ENCODE measurements at places on chromosomes 4 and X.

- DNase-seq, result no peak
Observed at GRCh38 chrX:79065696-79066095, 78.8 kb upstream of the GPR174 start.

DNA sequence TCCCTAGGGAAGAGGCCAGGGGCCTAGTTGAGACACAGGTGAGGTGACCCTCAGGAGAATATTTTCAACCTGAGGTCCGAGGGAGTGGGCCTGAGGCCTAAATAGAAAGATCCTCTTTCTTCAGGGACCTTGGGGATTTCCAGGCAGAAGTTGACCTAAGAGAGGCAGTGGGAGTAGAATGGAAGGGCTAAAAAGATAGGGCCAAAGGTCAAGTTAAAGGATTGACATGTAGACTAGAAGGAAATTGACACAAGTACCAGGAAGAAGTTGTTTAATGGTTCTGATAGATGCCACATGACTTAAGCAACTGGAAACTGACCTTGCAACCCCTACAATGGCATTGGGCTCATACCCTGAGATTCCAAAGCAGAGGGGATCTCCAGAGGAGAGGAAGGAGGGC, 76.9 kb downstream of the SHROOM3 start:
- no peak for DNase-seq

- no peak for DNase-seq
Observed at GRCh38 chr4:133929531-133930239, 271.9 kb downstream of the PABPC4L start.

DNA sequence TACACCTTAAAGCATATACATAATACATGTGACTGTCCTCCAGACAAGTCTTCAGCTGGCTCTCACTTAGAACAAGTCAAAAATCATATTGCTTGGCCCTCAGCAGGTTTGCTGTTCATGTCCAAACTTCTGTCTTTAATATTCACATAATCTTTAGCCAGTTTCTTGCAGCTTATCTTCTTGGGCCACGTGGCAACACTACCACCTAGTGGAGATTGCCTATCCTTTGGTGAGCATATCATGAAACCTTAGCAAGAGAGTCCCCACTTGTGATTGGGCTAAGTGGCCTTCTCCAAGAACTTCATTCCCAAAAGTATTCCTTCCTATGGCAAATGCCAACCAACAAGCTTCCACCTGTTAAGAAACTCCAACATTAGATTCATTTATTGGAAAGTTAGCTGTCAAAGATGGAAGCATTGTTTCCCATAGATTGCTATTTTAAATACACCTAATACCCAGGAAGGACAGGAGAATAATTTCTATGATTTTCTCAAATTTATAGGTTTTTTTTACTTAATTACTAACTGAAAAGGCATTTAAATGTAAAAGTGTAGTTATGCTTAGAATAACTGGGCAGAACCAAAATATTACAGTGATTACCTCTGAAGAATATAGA, 231.9 kb upstream of the INTU start:
- DNase-seq, result no peak

DNA sequence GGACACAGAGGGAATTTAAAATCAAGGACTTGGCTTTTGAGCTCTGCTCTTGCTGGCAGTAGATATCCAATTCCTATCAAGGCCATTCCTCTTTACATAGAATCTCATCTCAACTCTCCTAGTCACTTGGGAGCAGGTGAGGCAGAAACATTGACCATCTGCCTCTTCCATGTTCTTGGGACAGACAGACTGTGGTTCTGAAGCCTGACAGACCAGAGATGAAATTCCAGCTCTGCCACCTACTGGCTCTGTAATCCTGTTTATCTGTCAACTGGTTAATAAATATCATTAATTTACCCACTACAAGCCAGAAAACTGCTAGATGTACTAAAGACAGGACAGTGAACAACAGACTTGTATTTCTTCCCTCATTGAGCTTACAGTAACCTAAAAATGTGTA, 300.8 kb downstream of the ADGRL3 start:
- no peak for DNase-seq

DNA sequence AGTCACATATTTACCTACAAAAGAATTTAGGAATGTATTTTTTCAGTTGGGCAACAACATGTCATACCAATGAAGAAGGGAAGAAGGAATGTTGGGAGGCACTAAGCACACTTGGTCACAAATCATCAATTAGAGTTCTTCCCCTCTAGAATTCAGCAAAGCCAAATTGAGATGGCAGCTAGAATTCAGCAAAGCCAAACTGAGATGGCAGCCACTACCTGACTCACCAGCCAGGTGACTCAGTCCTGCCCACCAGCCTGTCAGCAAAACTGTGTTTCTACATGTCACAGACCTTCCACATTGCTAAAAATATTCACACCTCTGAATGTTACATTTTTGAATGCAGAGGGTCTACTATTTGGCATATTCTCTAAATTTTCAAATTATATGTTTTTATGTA, 63.2 kb upstream of the NOCT start:
- no peak for DNase-seq

DNA sequence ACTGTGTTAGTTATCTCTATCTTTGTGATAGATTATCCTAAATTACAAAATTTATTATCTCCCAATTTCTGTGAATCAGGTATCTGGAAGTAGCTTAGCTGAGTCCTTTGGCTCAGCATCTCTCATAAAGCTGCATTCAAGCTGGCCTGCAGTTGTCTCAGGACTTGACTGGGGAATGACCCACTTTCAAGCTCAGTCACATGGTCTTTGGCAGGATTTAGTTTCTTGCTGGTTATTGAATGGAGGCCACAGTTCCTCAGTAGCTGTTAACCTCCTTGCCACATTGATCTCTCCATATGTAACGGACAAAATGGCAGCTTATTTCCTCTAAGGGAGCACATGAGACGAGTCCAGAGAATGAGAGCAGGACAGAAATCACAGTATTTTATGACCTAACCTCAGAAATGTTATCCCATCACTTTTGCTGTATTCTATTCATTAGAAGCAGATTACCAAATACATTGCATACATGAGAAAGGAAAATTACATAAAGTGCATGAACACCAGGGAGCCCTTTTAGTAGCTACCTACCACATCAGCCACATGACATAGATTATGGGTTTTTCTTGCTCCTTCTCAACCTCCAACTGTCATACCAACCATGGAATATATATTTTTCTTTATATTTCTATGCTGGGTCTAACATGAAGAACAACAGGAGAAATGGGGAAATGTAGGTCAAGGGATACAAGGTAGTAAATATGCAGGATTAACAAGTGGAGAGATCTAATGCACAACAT, 730.1 kb downstream of the CCSER1 start:
- no peak for DNase-seq

- DNase-seq, result no peak
Observed at GRCh38 chr4:44149282-44149681, 299.3 kb downstream of the KCTD8 start.

GRCh38 chrX:131677655-131678628, 134.1 kb downstream of the OR13H1 start:
- no peak for DNase-seq

- no peak for DNase-seq
Observed at GRCh38 chr4:103634236-103634635, 85.5 kb downstream of the TACR3 start.

DNA sequence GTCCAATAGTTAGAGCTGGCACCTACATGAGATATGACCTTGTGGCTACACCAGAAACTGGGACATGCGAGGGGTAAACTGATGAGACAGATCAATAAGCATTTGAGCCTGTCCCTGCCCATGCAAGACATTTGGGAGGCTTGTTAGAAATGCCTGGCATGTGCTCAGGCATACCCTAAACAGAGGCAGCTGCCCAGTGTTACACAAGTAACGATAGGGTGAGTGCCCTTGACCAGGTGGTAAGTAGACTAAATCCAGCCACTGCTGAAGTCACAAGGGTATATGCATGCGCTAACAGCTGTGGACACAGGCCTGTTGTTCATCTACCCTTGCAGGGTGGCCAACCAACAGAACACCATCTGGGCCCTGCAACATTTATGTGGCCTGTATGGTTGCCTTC, 56.1 kb upstream of the CCDC149 start:
- no peak for DNase-seq

DNA sequence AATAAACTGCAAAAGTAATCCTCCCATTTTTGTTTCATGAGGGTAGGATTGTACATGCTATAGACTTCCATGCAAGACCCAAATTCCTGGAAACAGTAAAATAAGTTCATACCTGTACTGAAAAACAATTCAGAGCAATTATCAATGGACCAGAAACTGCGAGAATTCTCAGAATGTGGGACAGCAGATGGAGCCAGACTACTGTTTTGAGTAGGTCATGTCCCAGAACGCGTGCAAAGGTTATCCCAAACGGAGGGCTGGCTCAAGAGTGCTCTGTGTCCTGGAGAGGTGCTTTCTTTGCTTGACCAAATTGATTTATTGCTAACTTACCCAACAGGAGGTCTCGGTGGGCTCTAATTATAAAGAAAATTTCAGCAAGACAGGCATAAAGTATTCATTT, 1.7 kb upstream of the MAGEH1 start:
- DNase-seq, result no peak

DNA sequence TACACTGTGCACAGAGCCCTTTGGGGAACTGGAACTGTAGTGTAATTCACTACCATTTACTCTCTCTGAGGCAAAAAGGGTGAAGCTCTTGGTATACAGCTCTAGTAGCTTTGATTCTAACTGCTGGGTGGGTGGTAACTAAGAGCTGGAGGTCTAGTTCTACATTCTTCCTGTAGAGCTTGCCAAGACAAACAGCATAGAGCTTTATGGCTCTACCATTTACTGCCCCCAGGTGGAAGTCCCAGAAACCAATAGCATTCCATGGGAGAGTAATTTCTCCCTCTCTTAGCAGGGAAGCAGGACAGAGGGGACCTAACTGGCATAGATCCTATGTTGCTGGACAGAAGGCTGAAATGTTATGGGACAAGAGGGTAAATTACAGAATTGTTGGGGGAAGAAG, 26.7 kb downstream of the HDAC8 start:
- no peak for DNase-seq

GRCh38 chrX:49919617-49920016, 2.8 kb upstream of the CLCN5 start:
- no peak for DNase-seq

DNA sequence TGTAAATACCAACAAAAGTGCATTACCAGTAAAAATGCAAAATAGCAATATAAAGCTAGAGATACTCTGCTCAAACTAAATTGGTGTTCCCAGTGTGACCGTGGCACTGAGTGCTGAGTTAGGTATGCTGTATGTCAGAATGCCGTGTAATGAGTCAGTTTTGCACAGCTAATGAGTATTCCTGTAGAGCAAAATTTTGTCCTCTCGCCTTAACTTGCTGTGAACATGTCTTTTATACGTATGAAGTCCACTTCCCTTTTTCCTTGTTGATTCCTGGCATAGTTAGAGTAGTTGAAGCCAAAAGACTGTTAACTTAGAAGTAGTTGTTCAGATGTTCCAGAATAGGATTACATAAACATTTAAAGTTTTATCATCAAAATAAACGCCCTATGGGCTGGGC, 11.5 kb downstream of the DCLK2 start:
- DNase-seq, result no peak

DNA sequence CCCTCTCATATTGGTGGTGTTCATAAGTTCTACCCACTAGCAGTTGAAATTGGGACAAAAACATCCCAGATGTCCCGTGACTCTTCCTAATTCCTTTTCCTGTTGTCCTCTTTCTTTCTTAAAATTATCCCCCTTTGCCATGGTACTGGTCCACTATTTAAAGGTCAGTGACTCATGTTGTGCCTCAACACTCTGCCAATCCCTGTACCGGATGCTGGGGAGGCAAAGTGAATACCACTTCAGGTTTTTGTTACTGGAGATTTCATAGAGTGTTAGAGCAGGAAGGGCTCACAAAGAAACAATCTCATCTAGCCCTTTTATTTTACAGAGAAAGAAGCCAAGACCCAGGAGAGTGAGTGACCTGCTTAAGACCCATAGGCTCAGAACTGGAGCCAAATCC, 24.6 kb downstream of the SEPTIN11 start:
- DNase-seq, result no peak

- DNase-seq, result no peak
Observed at GRCh38 chr4:6869944-6870343, 39.7 kb upstream of the TBC1D14 start.

- DNase-seq, result no peak
Observed at GRCh38 chr4:31964685-31965084, 1244.5 kb downstream of the PCDH7 start.

All from mesenteric fat pad (tissue), 1 donor.